ENCODE measurements at places on chromosomes 7 and 10.

- no peak for DNase-seq
These were observed 12.8 kb upstream of the GPR85 start for GRCh38 chr7:113099284-113099919.

DNA sequence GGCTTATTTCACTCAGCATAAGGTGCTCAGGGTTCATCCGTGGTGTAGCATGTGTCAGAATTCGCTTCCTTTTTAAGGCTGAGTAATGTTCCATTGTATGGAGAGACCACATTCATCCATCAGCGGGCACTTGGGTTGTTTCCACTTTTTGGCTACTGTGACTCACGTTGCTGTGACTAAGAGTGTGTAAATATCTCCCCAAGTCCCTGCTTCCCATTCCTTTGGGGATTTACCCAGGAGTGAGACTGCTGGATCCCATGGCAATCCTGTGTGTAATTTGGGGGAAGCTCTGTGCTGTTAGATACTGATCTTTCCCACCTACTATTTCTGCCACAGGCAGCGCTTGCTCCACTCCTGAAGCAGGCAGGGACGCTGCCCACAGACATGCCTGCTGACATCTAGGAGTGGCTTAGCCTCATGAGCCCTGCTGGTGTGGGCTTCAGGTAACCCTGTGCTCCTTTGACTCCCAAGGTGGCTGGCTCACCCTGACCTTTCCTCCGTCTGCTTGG, 346.0 kb downstream of the FRMD4A start:
- peak; percentile 76 for DNase-seq

DNA sequence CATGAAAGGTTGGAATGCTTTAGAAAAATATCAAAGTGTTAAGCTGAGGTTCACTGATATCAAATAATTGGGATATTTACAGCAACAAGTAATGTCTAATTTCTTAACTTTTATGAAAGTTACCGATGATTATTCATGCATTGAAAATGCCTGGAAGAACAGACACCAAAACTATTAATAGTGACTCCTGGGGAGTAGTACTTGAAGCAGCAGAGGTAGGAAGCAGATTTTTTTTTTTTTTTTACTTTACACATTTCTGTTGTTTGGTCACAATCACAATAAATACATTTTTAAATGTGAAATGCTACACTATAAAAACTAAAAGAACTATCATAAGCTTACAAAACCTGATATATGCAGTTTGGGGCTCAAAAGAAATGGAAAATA, 70.5 kb upstream of the FGL2 start:
- no peak for DNase-seq

- DNase-seq: no peak
These were observed 527 bp upstream of the HERPUD2 start for GRCh38 chr7:35695473-35695850.

DNA sequence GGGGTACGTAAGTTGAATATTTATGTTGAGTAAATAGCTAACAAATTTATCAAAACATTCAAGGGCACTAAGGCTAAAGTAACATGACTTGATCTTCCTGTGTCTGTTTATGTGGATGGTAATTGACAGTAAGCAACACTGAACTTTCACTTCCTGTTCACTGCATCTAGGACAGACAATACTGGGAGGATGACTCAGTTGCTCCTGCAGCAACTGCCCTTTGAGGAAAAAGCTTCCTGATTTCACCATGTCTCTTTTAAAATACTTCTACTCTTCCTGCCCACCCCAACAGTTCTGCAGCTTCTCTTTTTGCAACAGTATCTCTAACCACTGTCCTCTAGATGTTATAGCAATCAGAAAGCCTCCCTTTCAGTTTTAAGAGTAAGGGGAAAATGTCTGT, 76.6 kb upstream of the HGF start:
- no peak for DNase-seq

DNA sequence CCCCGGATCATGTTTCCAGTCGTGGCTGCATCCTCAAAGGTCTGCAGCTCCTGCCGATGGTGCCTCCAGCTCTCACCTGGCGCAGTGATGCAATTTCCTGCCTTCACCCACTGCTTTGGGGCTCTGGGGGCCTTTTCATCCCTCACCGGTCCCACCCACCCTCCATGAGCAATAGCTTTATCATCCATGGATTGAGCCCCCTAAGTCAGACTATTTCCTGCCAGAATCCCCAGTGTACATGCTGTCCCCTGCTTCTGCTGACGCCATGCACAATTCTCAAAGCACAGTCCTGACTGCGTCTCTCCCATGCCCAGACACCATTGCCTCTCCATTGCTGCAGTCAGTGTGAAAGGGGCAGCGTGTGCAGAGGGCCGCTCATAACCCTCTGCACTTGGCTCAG, 49.7 kb downstream of the FAM241B start:
- DNase-seq: no peak

GRCh38 chr7:101173752-101174244, 6.3 kb downstream of the NAT16 start:
- peak; percentile 53 for DNase-seq

- no peak for DNase-seq
These were observed 604.5 kb upstream of the STEAP1 start for GRCh38 chr7:89549768-89550167.

DNA sequence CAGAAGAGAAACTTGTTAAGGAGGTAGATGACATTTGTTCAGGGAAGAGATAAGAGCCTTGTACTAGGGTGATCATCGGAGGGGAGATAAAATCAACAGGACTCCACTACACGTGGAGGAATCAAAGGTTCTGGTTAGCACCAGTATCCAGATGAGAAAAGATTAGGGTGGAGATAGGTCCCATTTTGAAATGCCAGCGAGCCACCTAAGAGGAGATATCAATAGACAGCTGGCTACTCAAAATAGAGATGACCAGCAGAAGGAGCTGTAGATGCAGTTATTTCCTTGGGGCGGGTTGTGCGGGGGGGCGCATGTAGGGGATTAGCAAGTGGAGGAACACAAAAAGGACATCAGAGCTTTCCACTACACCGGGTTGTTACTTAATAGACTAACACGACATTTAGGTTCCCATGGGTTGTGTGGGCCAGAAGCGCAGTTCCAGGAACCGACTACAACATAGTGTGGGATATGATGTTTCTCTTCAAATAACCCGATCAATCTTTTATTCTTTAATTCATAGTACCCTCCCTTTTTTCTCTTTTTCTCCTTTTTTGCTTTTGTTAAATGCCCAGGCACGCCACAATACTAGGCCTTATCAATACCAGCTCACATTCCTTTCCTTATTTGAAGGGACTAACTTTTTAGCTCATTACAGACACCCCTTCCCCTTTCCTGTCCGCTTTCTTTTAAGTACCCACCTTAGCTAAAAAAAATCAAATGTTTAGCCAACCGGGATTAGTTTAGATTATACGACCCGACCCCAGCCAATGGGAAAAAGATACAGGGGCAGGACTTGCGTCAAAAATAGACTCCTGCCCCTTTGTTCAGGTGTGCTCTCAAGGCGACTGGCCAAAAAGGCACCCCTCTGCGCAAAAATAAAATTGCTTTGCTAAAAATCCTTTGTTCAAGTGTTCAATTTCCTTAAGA, 2.0 kb upstream of the KIF11 start:
- DNase-seq: peak; percentile 25
